ENCODE measurements at places on chromosomes 1 and 21.

- no peak for DNase-seq
These were observed 64.2 kb downstream of the SLX9 start for GRCh38 chr21:45004059-45004422.

GRCh38 chr1:226762988-226763904 lies 24.2 kb upstream of the ITPKB start:
- DNase-seq, result no peak

- DNase-seq, result no peak
These were observed at the start of gene GBP4 for GRCh38 chr1:89198491-89199072. GBP4 (minus strand) TSS chr1:89198942; CDS start chr1:89198834, 108 bp downstream.

DNA sequence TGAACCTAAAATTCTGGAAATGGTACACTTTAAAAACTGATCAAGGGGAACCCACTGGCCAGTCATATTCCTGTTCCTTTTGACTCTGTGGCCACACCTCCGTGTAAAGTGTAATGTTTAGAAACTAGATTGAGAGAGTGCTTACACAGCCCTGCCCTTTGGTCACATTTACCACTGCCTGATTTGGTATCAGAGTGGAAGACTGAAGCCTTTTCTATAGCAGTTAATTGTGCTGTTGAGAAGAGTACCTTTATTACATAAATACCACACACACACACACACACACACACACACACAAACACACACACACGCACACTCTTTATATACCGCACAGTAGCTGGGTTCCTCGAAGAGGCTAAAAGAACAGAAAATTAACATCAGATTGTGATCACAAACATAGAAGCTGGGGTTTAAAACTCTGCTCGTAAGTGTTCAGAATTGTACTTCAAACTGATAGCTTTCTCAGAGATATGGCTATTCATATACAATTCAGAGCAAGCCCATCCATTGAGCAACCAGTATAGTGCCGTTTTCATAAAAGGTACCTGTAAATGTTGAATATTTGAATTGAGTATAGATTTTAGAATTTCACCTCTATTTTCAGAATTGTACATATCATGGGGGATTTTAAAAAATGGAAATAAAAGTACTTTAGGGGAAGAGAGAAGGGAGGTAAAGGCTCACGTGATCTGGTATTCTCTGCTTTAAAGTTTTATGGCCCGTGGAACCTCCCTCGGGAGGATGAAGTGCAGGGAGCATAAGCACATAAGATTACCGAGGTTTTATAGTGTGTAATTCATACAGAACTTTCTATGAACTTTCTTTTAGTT lies 37.5 kb downstream of the CAMTA1 start:
- no peak for DNase-seq

GRCh38 chr1:44806704-44807363 lies at the start of gene DYNLT4:
DYNLT4 (minus strand) TSS chr1:44807351; CDS start chr1:44806668, 683 bp downstream.
- DNase-seq, result no peak

DNA sequence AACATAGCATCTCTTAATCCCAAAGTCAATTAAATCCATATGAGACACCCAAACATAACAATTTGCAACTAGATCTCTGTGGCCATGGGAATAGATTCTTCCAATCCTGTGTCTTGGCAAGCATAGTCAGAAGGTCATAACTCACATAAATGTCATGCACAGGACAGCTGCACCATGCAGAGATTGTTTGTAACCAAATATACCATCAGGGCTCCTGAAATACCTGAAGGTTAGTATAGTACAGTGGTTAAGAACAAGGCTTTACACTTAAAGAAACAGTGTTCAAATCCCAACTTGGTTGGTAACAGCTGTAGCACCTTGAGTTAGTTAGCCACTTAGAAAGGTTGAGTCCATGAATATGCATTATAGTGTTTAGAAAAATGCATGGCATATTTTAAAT lies 82.6 kb upstream of the CCDC190 start:
- no peak for DNase-seq

DNA sequence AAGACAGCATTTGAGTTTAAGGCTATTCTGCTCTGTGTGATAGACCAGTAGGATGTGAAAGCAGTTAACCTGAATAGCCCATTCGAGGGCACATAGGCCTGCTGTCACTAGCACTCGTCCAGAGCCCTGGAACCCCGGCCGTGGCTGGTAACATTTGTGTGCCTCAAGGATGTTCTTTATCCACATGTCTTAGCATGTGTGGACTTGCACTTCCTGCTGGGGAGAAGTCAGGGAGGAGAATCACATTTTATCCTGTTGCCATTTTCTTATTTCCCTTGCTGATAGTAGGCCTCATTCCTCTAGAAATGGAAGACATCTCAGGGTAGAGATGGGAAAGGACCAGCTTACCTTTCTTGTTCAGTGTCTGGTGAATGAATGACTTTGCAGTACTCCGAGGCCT lies 54.7 kb downstream of the VPS13D start:
- no peak for DNase-seq

DNA sequence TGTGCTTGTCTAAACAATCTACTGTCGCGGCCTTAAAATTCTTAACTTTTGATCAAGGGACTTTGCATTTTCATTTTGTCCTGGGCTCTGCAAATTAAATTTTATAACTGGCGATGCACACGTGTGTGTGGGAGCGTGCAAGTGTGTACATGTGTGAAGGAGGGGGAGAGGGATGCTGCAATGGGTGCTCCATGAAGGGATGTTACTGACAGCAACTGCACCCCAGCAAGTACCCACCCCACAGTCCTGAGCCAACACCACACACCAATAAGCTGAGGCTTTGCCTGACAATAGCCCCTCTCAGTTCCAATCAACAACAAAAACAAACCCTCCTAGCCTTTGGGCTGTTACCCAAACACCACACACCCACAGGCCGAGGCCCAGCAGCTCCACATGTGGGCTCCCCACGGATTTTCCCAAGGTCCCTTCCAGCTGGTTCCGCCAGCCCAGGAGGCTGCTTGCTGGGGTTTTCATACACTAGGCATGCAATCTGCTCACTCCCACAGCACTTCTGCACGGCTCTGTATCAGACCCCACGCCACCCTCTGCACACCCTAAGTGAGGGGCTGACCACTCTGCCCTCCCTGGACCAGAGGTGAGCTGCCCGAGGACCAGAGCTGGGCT lies 32.8 kb upstream of the IFFO2 start:
- DNase-seq, result no peak

- DNase-seq, result no peak
These were observed 481.4 kb upstream of the CAMK1G start for GRCh38 chr1:209102120-209102519.

DNA sequence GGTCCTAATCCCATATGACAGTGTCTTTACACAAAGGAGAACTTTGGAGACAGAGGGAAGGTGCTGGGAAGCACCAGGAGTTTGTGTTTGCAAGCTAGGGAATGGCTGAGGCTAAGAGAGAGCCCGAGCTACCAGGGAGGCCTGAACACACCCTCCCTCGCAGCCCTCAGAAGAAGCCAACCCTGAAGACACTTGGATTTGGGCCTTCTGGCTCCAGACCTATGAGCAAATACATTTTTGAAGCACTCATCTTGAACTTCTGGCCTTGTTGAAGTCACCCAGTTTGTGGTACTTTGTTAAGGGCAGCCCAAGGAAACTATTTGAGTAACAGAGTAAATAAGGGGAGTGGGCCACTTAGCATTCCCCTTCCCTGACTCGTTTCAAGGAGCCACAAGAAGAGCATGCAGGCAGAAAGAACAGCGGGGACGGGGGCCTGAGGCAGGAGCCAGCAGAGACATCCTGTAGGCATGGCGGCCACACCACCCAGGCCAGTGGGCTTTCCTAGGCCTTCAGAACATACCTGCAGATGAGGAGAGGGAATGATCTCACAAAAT lies 13.2 kb upstream of the QSOX1 start:
- DNase-seq, result no peak

- no peak for DNase-seq
These were observed 224.9 kb upstream of the JUN start for GRCh38 chr1:59008599-59009347.

- no peak for DNase-seq
These were observed 81.7 kb upstream of the PGBD5 start for GRCh38 chr1:230507666-230508402.

DNA sequence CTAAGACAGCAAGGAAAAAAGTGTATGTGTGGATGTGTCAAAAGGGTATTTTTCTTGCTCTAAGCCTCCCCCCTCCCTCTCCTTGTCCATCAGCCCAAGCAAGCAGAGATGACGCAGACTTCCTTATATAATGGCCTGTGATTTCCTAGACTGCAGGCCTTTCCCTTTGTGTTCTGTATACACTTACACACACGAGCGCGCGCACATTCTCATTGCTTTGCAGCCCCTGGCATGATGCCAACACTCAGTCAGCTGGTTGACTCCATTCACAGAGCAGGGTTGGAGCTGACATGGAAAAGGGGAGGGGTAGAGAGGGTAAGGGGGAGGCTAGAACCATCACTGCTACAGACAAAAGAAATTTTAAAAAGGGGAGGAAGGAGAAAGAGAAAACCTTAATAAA lies 41.8 kb downstream of the GATAD2B start:
- peak; percentile 25 for DNase-seq

- no peak for DNase-seq
These were observed 5.8 kb downstream of the HSPB7 start for GRCh38 chr1:16011936-16012589.

DNA sequence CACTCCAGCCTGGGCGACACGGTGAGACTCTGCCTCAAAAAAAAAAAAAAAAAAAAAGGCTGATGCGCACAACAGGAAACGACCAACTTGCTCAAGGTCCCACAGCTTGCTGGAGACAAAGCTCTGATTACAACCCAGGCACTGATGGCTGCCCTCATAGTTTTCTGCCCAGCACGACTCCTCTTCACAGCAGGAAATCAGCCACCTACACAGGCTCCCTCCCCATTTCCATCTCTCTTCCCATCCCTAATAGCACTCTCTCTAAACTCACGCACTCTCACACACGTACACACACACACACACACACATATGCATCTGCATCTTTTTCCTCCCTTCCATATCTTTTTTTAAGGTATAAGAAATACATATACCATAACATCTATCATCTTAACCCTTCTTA lies 153.5 kb upstream of the SOD1 start:
- DNase-seq, result no peak

DNA sequence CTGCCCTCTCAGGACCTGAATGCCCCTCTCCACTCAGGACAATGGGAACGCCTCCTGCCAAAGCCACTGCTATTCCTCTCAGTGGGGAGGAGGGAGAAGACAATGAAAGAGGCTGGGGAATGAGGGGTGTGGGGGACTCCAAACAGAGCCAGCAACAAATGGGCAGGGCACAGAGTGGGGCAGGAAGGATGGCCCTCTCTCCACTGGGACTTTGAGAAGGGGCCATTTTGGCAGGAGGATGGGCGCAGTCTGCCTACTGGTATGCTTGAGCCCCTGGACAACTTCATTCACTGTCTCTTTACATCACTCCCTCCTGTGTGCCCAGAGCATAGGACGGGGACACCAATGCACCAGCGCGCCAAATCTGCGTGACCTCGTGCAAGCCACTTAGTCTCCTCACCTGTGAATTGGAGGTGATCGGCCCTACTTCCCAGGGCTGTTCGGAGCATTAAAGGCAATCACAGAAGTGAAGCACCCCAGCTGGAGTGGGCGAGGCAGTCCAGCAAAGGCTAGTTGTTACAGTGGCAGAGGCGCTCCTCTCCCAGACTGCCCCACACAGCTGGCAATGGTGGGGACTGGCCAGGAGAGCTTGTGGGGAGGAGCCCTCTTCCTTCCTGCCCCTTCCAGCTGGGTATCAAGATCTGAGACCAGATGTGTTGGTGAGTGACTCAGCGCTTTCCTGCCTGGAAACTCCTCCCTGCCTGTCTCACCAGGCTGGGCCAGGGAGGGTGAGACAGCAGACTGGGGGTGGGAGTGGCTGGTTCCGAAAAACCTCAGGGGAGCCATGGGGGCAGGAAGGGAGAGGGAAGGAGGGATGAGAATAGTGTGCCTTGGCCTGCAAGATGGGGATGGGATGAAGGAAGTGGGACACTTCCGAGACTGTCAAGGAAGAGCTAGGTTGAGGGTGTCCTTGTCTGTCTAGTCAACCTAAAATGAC lies 22.4 kb upstream of the SYNC start:
- peak; percentile 78 for DNase-seq

- DNase-seq, result no peak
These were observed 16.6 kb upstream of the BRWD1 start for GRCh38 chr21:39330001-39330400.

- DNase-seq, result no peak
These were observed 23.5 kb downstream of the UBE2T start for GRCh38 chr1:202317941-202318925.

DNA sequence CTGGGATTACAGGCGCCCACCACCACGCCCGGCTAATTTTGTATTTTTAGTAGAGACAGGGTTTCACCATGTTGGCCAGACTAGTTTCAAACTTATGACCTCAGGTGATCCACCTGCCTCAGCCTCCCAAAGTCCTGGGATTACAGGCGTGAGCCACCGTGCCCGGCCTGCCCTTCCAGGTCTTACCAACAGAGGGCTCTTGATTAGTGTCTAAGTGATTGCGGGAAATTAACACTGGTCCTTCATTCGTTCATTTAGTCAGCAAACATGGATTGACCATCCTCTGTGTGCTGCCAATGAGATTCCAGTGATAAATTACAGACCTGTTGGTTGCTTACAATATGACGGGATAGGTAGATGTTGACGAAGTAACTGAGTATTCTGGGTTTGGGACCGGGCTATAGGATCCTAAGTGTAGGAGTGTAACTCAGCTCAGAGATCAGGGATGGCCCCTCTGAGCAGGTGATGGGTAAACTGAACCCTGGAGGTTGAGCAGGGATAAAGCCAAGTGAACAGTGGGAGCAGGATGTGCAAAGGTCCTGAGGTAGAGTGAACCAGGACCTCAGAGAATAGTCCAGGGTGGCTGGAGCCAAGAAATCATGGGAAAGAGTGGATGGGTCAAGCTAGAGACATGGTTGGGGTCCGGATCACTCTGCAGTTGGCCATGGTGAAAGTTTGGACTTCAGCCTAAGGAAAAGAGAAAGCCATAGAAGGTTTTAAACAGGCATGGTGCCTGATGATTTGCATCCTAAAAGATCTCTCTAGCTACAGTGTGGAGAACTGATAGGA lies 171.2 kb downstream of the KAZN start:
- no peak for DNase-seq

DNA sequence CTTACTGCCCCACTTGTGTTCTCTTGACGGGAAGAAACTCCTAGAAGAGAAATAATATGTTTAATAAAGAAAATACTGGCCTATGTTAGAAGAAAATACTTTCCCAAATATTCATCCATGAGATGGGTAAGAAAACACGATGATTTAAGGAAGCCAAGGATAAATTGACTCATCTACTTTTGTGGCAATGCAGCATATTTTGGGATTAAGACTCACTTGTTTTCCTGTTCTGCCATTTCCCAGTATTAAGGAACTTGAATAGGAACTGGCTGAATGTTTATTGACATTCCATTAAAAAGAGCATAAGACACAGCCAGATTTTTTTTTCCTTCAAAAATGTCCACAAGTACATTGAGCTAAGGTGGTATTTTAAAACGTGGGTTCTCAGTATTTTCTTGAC lies 10.9 kb upstream of the ADAMTS5 start:
- no peak for DNase-seq

GRCh38 chr1:18602533-18603211 lies 28.0 kb upstream of the PAX7 start:
- no peak for DNase-seq

GRCh38 chr1:12098786-12099185 lies 35.7 kb downstream of the TNFRSF8 start:
- no peak for DNase-seq
